Omental fat pad (tissue), 4 donors: ENCODE measurements at places on chromosomes 3 and 15. TPM values are rescaled to one million over a fixed set of nuclear protein-coding genes. Genes with fewer than 3 reads are reported as not detected.

DNA sequence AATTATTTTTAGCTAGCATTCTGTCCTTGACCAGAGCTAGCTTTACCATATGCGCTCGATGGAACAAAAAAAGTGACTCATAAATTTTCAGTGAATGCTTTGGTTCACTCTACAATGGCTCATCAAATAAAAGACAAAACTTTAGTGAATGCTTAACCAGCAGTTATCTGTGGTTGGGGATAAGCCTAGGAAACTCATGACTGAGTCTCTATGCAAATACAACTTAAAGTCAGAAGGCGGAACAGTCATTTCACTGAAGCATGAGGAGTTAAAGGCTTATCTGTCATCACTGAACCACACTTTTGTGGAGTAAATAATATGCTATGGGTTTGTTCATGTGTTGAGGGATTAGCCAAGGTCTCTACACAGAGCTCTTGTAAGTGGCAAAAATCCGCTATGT lies 308.4 kb downstream of the SQOR start:
- no peak for DNase-seq

- DNase-seq: no peak
Measured at GRCh38 chr3:10974746-10975375, 17.7 kb upstream of the SLC6A1 start.

- no peak for DNase-seq
Measured at GRCh38 chr3:150931745-150932144, 26.5 kb upstream of the MINDY4B start.

DNA sequence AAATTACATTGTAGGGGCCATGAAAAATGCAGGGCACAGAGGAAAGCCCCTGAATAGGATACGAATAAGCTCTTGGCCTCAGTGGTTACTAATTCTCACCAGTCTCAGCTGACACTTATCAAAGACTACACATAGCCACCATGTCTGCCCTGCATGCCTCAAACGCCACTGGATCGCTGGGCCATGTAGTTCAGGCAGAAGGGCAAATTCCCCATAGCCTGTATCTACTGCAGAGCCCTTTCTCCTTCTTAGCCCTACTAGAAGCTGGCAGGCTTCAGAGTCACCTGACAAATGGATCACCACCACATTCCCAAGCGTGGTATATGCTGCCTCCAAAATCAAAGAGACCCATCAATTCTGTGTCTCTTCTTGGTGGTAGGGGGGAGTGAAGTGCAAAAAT lies 177.4 kb downstream of the MINAR1 start:
- DNase-seq: no peak

DNA sequence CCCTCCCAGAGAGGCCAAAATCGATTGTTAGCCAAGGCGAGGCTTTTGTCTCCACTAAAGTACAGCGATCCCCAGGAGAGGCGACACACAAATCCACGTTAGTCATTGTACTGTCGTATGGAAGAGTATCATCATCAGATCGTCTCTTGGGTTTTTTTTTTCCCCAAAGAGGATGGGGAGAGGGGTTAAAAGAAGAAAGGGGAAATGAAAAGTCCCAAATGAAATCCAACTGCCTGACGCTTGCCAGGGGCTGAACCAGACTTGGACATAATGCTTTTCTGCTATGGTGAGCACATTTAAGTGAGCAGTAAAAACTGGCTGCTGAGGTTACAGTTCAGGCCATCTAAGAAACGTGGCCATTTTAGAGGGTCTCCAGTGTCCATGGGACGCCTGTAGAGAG lies 37.9 kb upstream of the CTSH start:
- no peak for DNase-seq

GRCh38 chr3:133984975-133985374 lies 44.8 kb downstream of the SLCO2A1 start:
- no peak for DNase-seq

GRCh38 chr3:73592154-73593144 lies 32.3 kb downstream of the PDZRN3 start:
- no peak for DNase-seq

DNA sequence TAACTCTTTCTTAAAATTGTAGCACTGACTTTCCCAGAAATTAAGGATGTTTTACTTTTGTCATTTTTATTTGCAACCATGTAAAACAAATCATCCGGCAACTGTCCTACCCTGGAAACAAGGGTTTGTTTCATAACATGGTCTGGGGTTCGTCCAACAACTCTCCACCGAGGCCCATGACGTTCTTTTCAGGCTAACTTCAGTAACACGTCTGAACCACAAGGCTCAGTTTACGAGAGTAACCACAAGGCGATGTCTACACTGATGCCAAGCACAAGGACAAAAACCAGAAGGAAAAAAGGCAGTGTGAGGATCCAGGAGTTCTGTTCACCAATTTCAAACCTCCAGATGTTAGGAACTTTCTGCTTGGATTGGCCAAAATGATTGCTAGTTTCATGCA lies 546.1 kb downstream of the NTRK3 start:
- DNase-seq: no peak

DNA sequence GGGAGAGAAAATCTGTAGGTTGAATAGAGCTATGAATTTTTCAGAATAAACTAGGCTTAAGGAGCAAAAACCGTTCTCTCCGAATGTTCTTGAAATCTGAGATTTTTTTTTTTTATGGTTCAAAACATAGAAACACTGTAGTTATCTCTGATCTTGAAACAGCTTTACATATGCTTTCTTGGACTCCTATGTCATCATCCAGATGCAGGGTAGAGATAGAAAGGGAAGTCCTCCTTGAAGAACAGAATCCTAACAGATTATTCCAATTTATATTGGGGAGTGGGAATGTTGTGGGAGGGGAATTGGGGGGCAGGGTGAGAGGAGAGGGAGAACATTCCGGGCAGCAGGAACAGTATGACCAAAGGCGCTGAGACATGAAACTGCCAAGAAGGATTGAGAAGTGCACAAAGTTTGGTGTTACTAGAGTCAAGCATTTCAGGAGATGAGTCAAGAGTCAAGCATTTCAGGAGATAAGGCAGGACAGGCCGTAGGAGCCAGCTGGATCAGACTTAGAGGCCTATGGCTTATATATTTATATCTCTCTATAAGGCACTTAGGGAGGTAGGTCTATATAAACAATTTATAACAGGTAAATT lies 21.9 kb upstream of the ST3GAL6 start:
- DNase-seq: no peak

GRCh38 chr3:46135475-46135874 lies 72.6 kb downstream of the CCR1 start:
- no peak for DNase-seq

DNA sequence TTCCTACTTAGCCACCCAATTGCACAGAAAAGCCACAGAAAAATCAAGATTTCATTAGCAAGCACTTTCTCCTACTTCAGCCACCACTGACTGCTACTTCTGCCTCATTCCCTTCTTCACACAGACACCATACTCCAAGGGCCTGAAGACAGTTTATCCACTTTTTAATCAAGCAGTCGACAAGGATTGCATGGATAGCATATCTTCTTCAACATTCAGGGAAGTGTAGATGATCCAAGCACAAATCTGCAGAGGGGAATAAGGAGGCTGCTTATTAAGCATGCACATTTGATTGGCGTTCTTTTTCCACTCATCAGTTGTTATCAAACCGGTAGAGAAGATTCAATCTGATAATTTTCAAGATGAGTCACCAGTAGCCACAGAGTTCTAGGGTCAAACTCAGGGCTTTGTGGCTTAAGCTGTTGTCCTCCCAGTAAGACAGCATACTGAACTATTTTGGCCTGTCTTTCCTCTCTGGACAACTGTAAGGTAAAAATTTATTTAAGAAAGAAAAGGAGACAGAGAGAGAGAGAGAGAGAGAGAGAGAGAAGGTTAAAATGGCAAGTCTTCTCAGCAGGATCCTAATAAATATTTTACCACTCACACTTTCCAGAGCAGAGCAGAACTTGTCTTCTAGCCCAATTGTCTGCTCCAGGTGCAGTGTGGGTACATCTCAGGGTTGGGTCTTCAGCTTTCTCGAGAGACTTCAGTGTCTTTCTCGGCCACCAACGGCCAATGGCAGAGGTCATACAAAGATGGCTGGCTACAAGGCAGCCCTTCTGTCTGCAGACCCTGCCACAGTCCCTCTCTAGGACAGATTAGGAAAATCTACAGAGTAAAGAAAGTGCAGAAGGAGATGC lies 80.6 kb upstream of the BHLHE40 start:
- no peak for DNase-seq

DNA sequence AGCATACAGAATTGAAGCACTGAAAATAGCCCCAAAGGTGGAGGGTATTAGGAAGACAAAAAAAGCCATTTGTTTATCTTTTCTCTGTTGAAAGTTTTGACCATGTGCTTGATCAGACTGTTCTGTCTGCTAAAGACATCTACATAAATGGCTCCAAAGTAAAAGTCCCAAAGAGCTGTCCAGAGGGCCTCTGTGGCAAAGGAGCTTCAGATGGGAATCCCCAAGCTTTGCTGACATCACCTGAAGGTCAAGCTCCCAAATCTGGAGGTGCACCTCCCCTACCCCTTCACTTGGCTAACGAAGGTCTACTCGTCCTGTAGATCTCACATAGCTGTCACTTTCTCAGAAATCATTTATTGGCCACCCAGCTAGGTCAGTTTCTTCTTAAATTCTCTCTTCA lies 194.6 kb upstream of the SLC2A2 start:
- DNase-seq: no peak

GRCh38 chr3:123153125-123154019 lies 48.4 kb upstream of the SEC22A start:
- no peak for DNase-seq

GRCh38 chr3:64216274-64217147 lies 8.8 kb downstream of the PRICKLE2 start:
- DNase-seq: no peak

DNA sequence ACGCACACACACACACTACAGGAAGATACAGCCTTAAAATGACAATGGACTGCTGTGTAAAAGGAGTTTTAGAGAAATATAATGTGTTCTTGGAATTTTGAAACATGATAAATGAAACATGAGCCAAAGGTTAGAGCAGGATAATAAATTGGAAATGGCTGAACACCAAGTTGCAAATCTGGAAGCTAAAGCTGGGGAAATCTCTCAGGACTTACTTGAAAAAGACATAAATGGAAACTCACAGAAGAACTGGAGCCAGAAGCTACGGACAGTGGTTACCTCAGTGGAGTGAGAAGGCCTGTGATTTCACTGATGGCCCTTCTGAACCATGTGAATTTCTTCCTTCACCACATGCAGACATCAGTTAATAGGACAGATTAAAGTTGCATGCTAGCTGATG lies 37.3 kb upstream of the ATP10A start:
- no peak for DNase-seq

DNA sequence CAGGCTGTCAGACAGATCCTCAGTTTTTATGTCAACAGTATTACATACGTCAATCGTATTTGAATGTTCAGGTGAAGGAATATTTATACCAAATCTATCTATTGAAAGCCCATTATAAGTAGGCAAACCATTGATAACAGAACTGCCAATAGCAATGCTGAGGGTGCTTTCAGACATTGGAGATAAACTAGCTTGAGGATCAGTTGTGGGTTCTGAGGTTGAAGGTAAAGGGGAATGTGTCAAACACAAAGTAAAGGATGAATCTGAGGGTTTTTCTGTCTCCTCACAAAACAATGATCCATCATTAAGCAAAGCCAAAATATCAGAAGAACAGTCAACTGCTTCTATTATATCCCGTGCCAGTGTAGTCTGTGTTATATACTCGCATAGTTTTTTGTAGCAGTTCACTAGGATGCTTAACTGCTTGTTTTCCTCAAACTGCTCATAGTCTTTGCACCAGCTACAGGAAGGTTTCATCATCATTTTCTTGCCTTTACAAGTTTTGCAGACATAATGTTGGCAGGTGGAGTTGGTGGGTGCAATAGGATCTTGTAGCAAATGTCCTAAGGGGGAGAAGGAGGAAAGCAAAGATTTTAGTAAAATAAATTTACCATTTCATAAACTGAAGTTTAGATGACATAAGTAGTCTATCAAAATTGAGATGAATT lies 43.8 kb downstream of the MSL2 start:
- DNase-seq: no peak

GRCh38 chr3:50591196-50591741 lies 20.3 kb downstream of the CISH start:
- no peak for DNase-seq

GRCh38 chr3:24320601-24321000 lies 174.0 kb downstream of the THRB start:
- no peak for DNase-seq

GRCh38 chr3:114624047-114624445 lies 330.2 kb downstream of the TIGIT start:
- no peak for DNase-seq

- DNase-seq: no peak
Measured at GRCh38 chr3:14812196-14812790, 6.5 kb upstream of the FGD5 start.

- DNase-seq: no peak
Measured at GRCh38 chr3:153495422-153495821, 333.4 kb downstream of the RAP2B start.

GRCh38 chr15:45174069-45174468 lies 13.7 kb downstream of the SHF start:
- DNase-seq: no peak

GRCh38 chr15:65355988-65356353 lies 21.8 kb downstream of the IGDCC3 start:
- DNase-seq: no peak

DNA sequence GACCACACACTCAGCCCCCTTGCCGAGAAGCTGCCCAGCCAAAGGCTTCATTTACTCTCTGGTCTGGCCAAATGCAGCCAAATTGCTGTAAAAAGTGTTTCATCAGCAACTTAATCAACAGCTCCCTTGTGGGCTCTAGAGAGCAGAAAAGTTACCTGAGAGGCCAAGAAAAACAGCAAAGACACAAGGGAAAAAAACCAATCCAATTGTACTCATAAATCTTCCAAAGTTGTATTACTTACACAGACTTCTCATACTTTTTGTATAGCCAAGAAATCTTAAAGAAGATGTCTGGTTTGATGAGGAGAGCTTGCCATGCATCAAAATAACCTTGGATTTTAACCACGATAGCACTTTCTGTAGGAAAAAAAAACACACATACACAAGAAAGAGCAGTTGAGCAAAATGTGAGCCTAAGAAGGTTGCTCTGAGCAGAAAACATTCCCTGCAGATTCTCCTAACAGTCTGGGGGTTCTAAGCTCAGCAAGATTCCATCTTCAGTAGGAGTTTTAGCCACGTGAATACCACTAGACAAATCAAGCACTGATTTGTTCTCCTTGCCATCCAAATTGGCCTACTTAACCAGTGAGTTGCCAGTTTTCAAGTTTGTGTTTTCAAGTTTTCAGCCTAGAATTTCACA lies 120.0 kb downstream of the CYP19A1 start:
- DNase-seq: no peak

Gene NUSAP1
- total RNA-seq: 11.8 TPM

Gene FMN1
- 29.3 TPM for total RNA-seq

Gene HDC
- total RNA-seq: 2.4 TPM

Gene HES1
- total RNA-seq: 12.0 TPM

Gene ADAMTS9
- 203 TPM for total RNA-seq

Gene MOBP
- 0.09 TPM for total RNA-seq

Gene LMAN1L
- total RNA-seq: not detected

Gene EPHB3
- 2.3 TPM for total RNA-seq

Gene CTXN2
- not detected for total RNA-seq

Gene BTLA
- 1.1 TPM for total RNA-seq

Gene FOXL2
- total RNA-seq: not detected

Gene DUSP7
- 13.1 TPM for total RNA-seq

Gene CACNA2D3
- total RNA-seq: 2.6 TPM
